ENCODE measurements at places on chromosomes 2 and 18.

DNA sequence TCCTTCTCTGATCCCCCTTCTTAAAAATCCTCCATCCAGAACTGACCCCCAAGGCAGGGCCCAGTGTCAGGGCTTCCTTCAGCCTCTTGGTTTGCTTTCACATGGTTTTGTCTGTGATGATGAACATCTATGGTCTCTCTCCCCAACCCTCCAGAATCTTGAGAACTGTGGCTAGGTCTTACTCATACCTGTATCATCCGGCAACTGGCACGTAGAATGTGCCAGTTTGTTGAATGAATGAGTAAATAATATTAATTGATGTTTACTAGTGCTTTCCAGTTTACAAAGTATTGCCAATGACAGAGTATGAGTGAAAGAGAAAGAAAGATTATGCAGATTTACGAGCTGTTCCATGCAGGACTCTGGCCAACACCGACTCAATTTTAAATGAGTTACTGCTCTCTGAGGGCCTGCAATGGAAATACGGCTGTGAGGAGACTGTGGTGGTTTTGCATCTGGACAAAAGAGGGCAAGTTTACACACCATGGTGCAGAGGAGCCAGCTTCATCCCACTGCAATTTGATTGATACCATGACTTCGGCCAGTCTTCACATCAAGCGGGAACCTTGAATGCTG, 29.9 kb upstream of the TRIB2 start:
- no peak for DNase-seq

DNA sequence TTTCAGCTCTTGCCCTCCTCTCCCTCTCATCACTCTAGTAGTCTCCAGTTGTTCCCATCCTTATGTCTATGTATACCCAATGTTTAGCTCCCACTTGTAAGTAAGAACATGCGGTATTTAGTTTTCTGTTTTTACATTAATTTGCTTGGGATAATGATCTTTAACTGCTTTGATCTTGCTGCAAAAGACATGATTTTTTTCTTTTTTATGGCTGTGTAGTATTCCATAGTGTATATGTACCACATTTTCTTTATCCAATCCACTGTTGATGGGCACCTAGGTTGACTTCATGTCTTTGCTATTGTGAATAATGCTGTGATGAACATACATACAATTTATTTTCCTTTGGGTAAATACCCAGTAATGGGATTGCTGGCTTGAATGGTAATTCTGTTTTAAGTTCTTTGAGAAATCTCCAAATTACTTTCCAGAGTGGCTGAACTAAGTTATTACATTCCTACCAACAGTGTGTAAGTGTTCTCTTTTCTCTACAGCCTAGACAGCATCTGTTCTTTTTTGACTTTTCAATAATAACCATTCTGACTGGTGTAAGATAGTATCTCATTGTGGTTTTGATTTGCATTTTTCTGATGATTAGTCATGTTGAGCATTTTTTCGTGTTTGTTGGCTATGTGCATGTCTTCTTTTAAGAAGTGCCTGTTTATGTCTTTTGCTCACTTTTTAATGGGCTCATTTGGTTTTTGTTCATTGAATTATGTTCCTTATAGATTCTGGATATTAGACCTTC, 179.6 kb upstream of the SLC39A10 start:
- no peak for DNase-seq

DNA sequence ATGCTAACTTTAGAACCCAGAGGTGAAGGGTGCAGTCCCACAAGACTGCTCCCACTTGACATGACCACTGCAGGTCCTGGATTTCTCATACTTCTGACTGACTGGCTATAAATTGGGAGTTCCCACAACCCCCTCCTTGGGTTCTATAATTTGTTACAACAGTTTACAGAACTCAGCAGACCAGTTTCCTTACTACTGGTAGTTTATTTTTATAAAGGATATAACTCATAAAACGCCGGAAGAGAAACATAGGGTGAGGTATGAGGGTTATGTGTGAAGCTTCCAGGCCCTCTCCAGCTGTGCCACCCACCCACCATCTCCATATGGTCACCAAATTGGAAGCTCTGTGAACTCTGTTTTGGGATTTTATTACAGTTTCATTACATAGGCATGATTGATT, 839.6 kb downstream of the TSN start:
- no peak for DNase-seq

DNA sequence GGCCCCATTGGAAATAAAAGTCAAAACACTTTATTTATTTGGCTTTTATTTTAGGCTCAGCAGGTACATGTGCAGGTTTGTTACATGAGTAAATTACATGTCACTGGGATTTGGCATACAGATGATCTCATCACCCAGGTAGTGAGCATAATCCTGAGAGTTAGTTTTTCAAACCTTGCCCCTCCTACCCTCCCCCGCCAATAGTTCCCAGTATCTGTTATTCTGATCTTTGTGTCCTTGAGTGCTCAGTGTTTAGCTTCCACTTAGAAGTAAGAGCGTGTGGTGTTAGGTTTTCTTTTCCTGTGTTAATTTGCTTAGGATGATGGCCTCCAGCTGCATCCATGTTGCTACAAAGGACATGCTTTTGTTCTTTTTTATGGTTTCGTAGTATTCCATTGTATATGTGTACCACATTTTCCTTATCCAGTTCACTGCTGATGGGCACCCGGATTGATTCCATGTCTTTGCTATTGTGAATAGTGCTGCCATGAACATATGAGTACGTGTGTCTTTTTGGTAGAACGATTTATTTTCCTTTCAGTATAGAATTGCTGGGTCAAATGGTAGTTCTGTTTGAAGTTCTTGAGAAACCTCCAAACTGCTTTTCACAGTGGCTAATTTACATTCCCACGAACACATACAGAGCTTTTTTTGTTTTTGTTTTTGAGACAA, 47.9 kb downstream of the ARMC9 start:
- DNase-seq, result no peak

Measured in stimulated activated CD8-positive, alpha-beta memory T cell treated with anti-CD3 and anti-CD28 coated beads, Interleukin-7, amount 100 ng/mL, for 48 hours (primary cell).